ENCODE measurements at places on chromosomes 7 and 10.

- DNase-seq: no peak
Observed at GRCh38 chr10:23818484-23818883, 379.6 kb downstream of the OTUD1 start.

GRCh38 chr7:972676-973309 lies 2.6 kb downstream of the COX19 start:
- DNase-seq: no peak

- no peak for DNase-seq
Observed at GRCh38 chr10:30662814-30663213, 33.3 kb upstream of the LYZL2 start.

DNA sequence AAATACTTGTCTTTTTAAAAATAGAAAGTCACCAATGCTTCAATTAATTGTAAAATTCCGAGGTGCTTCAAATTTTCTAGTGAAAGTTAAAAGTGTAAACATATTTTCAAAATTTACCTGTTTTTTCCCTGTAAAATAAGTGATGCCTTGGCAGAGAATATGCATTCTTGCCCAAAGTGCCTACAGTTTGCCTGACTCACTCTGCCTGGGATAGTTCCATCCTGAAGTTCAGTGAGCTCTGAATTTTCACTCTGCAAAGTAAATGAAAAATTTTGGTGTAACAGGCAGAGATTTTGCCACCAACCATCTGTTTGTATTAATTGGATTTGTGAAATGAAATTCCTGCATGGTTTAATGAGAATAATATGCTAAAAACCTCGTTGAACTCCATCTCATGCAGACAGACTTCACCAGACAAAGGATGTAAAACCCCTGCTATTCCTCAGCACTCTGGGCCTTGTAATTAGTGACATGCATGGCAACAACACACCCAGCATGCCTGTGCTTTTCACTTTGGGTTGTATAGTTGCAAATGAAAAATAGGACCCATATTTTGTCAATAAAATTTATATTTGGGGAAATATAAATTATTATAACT lies 117.4 kb upstream of the GNAI1 start:
- DNase-seq: no peak

DNA sequence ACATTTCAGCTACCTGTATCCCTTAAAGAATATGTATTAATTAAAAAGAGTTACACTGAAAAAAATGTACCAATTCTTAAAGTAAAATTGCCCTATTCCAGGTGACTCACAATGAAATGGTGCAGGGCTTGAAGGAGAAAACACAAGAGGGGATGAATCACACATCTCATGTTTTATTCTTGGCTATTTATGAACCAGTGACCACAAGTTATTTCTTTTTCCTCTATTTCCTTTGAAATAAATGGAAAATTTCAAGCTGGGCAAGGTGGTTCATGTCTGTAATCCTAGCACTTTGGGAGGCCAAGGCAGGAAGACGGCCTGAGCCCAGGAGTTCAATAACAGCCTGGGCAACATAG lies 106.8 kb downstream of the UBE2H start:
- DNase-seq: no peak

GRCh38 chr7:74380720-74381119 lies 73.0 kb upstream of the GTF2IRD1 start:
- no peak for DNase-seq

Data from skeletal muscle cell (primary cell).